ENCODE measurements at places on chromosomes 11 and 22. TPM values are rescaled to one million over a fixed set of nuclear protein-coding genes. Genes with fewer than 3 reads are reported as not detected.
A peak's percentile ranks its signal among the peaks of the same experiment; 100 is the strongest.

DNA sequence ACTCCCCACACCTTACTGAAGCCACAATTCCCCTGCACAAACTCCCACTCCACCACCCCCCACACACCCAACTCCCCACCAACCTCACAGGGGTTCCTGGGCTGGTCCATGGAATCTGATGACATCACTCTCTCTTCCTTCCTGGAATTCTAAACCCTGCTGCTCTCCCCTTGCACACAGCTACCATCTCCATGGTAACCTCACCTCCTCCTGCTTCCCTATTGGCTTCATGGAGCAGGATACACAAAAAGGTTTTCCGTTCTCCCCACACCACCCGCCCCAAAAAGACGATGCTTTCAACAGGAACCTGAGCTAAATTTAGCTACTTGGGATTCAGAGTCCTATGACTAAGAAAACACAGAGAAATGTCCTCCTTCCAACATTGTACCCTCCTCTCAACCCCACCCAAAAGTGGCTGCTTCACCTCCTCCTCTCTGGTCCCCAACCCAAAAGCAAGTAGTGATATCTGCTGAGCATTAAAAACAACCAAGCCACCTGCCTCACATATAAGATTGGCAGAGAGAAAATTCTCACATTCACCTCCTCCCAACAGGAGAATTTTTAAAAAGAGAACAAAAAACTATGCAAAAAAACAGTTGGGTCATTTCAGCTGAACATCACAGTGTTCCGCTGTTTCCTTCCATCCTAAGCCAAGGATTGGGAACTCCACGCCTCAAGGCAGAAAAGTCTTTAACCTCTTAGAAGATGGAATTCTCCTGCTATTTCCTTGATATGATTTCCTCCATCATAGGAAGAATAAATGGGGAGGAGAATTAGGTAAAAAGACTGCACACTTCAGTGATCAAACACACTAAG is 66.9 kb downstream of the RBFOX2 start:
- no peak overlapping the region for H3K27ac ChIP-seq
- H3K27me3 ChIP-seq = no peaks in the 10 kb centered on the region
- H3K36me3 ChIP-seq = no peaks in the 10 kb centered on the region

GRCh38 chr11:59053387-59053786 is 32.7 kb upstream of the GLYATL1B start:
- DNase-seq = peak; percentile 69
- no peak overlapping the region for H3K4me3 ChIP-seq
- peaks cover 7% of the 10 kb centered on the region for H3K4me1 ChIP-seq

DNA sequence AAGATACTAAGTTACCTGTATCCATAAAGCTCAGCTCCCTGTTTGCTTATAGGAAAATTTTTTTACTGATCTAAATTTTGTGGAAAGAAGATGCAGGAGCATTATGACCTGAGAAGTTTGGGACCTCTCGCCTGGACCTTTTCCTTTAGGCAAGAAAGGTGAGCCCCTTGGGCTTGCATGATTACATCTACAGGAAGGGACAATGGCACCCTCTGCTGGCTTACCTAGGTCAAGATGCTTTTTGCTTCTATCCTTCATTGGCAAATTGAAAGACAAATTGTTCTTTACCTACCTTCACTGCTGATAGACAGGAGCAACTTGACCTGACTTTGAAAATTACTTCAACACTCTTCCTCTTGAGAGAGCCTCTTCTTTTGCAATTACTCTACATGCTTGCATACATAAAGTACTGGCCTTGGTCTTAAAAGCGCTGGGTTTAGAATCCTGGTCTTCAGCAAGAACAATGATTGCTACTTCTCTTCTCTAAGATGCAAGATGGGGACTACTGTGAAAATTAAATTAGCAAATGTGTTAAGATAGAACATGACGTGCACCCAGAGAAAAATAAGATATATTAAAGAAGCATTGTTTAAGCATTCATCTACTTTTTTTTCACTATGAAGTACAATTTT is 147.2 kb downstream of the TRPC6 start:
- H3K4me3 ChIP-seq = no peak overlapping the region
- no peak overlapping the region for H3K27ac ChIP-seq
- H3K36me3 ChIP-seq = no peaks in the 10 kb centered on the region
- peaks cover 15% of the 10 kb centered on the region for H3K4me1 ChIP-seq
- DNase-seq = peak; percentile 68

DNA sequence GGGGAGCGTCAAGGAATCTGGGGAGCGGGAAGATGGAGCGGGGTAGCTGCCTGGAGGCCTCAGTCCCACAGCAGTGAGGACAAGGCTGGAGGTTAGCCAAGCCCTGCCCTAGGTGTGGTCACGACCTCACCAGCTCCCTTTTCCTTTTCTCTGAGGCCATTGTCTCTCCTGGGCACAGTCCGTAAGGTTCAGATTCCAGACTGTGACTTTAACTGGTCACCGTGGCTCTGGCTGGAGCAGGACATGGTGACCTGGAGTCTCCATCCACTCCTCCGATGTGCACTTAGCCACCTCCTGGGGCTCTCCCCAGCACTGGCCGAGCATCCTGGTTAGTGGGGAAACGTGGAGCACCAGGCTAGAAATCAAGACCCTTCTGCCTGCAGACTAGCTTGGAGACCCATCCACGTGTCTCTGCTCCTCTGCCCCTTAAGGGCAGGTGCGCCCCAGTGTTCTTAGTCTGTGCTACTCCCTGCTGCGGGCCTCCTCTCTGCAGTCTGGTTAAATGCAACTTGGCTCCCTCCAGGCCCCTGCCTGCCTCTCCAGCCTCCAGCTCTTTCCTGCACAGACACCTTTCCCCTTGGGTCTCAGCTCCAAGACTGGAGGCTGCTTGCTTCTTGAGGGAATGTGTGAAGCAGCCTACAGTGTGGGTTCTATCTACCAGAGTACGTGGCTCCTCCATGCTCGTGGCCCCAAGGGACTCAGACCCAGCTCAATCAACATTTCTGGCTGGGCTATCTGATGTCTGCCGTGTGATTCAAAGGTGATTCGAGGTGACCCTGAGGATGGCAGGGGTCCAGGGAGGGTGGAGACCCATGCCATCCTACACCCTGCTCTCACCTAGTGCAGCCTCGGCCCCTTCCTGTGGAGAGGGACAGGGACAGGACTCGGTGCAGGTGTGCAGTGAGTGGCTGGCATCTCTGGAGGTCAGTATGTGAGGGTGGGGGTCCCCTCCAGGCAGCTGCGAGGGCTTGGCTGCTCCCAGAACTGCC is 5.2 kb downstream of the SLC25A1 start:
- H3K27me3 ChIP-seq = peaks cover 12% of the 10 kb centered on the region
- peaks cover 45% of the 10 kb centered on the region for H3K4me1 ChIP-seq
- DNase-seq = peak; percentile 56
- peak overlapping the region; percentile 98 for H3K4me3 ChIP-seq
- H3K36me3 ChIP-seq = peaks cover 17% of the 10 kb centered on the region

GRCh38 chr11:108568195-108568858 is 25.2 kb downstream of the EXPH5 start:
- no peaks in the 10 kb centered on the region for H3K36me3 ChIP-seq
- no peak for DNase-seq
- peaks cover 2% of the 10 kb centered on the region for H3K27me3 ChIP-seq
- H3K4me3 ChIP-seq = no peak overlapping the region

GRCh38 chr11:35784699-35785098 is 122.1 kb downstream of the TRIM44 start:
- no peak overlapping the region for H3K4me3 ChIP-seq
- no peak overlapping the region for H3K27ac ChIP-seq
- H3K4me1 ChIP-seq = peaks cover 30% of the 10 kb centered on the region

GRCh38 chr11:75422248-75423231 is 10.5 kb downstream of the KLHL35 start:
- peaks cover 6% of the 10 kb centered on the region for H3K4me1 ChIP-seq
- H3K27me3 ChIP-seq = no peaks in the 10 kb centered on the region
- no peak for DNase-seq
- H3K4me3 ChIP-seq = no peak overlapping the region
- H3K27ac ChIP-seq = peak overlapping the region; percentile 42
- peaks cover 13% of the 10 kb centered on the region for H3K36me3 ChIP-seq

DNA sequence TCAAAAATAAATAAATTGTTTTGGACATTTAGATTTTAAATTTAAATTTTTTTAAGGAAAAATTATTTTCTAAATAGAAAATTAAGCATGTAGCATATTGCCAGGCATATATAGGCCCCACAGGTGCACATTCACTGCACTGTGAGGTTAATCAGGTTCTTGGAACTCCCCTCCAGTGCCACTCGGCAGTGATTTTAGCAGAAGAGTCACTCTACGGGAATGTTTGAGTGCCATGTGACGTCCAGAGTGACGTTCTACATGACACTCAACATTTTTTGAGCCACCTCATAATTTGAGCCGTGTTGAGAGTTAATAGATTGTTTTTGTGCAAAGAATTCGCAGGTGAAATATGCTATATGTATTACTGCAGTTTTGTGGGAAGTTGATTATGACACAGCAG is 77.4 kb downstream of the SWAP70 start:
- H3K27me3 ChIP-seq = no peaks in the 10 kb centered on the region
- peaks cover 35% of the 10 kb centered on the region for H3K36me3 ChIP-seq
- no peak overlapping the region for H3K27ac ChIP-seq
- DNase-seq = no peak
- no peaks in the 10 kb centered on the region for H3K4me1 ChIP-seq

- H3K4me1 ChIP-seq = no peaks in the 10 kb centered on the region
- DNase-seq = no peak
- no peak overlapping the region for H3K4me3 ChIP-seq
These were observed 390.5 kb downstream of the NELL1 start for GRCh38 chr11:21059879-21060278.

- no peaks in the 10 kb centered on the region for H3K4me1 ChIP-seq
- no peak overlapping the region for H3K27ac ChIP-seq
- H3K27me3 ChIP-seq = no peaks in the 10 kb centered on the region
- no peak for DNase-seq
- no peak overlapping the region for H3K4me3 ChIP-seq
- H3K36me3 ChIP-seq = no peaks in the 10 kb centered on the region
These were observed 61.0 kb upstream of the SORL1-AS1 start for GRCh38 chr11:121513807-121514206.

- H3K27me3 ChIP-seq = no peaks in the 10 kb centered on the region
- H3K36me3 ChIP-seq = no peaks in the 10 kb centered on the region
- H3K4me3 ChIP-seq = no peak overlapping the region
These were observed 43.9 kb upstream of the LMO2 start for GRCh38 chr11:33935461-33936456.

DNA sequence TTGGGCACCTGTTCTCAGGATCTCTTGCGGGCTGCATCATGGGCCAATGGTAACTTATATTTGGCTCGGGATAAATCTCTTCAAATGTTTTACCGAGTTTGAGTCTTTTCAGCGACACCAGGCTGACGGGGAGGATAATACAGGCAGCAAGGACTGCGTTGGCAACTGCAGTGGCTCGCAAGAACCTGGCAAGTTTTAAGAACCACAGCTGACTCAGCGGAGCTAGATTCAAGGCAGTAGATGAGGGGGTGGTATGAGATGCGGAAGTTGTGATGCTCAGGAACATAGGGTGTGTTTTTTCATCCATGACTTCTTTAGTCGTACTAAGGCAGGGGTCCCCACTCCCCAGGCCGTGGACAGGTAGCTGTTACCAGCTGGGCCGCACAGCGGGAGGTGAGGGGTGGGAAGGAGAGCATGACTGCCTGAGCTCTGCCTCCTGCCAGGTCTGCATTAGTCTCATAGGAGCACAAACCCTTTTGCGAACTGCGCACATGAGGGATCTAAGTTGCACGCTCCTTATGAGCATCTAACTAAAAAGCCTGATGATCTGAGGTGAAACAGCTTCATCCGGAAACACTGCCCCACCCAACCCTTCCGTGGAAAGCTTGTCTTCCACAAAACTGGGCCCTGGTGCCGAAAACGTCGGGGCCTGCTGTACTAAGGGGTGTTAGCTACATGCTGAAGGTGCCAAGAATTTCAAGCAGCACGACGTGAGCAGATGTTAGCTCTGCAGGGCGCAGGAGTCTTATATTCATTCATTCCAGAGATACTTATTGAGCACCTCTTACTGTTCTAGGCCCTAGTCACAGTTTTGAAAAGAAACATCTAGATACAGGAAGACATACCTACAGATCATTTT is 6.4 kb upstream of the JAM3 start:
- no peak overlapping the region for H3K4me3 ChIP-seq
- no peaks in the 10 kb centered on the region for H3K4me1 ChIP-seq
- H3K36me3 ChIP-seq = no peaks in the 10 kb centered on the region
- H3K27ac ChIP-seq = no peak overlapping the region

GRCh38 chr11:15776366-15776765 is 580.0 kb downstream of the SOX6 start:
- H3K27ac ChIP-seq = no peak overlapping the region
- H3K4me1 ChIP-seq = no peaks in the 10 kb centered on the region
- peaks cover 28% of the 10 kb centered on the region for H3K27me3 ChIP-seq
- H3K4me3 ChIP-seq = no peak overlapping the region
- DNase-seq = no peak
- H3K36me3 ChIP-seq = no peaks in the 10 kb centered on the region

DNA sequence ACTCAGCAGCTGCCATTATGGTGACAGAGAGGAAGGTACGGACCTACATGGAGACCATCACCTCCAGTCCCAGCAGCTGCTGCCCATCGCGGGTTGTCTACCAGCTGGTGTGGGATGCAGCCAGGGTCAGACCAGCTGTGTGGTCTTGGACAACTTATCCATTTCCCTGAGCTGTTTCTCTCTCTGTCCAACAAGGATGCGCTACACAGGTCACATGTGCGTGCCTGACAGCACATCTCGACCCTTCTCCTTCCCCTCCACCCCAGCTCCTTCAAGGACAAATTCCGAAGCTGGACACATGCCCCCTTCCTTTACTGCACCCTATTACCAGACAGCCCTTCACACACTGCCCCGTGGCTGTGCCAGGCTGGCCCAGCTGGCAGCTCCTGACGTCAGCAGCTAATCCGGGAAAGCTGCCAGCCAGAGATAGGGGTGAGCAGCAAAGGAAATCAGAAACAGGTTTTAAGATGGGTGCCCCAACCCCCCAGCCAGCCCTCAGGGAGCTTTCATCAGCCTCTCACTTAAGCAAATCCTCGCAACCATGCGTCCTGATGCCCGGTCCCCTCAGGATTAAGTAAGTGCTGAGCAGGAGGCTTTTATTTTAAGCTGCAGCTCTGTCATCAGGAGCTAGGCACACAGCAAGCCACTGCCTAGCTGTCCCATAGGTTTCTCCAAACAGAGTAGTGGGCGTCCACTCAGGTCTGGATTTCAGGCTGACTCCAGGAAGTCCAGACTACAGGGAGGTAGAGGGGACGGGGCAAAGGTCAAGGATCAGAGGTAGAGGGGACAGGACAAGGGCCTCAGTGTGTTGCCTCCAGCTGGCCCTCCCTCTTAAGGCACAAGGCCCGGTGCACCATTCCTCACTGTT is 20.3 kb downstream of the TEF start:
- no peaks in the 10 kb centered on the region for H3K36me3 ChIP-seq
- H3K27ac ChIP-seq = peak overlapping the region; percentile 78
- DNase-seq = peak; percentile 89
- peaks cover 13% of the 10 kb centered on the region for H3K4me1 ChIP-seq

MMP1 gene
- 0.35 TPM for total RNA-seq

TPBGL gene
- total RNA-seq = not detected

ANO9 gene
- total RNA-seq = 7.2 TPM

CHADL gene
- 0.52 TPM for total RNA-seq

CCDC87 gene
- not detected for total RNA-seq

Measured in MCF 10A (cell line).